Left ventricle myocardium superior (tissue), 1 donor: ENCODE measurements at places on chromosomes 1 and 21. TPM values are rescaled to one million over a fixed set of nuclear protein-coding genes. Genes with fewer than 3 reads are reported as not detected.
A peak's percentile ranks its signal among the peaks of the same experiment; 100 is the strongest.

CD34 gene
- 72.1 TPM for total RNA-seq

CHRM3 gene
- total RNA-seq: 0.30 TPM

TMPRSS3 gene
- not detected for total RNA-seq

ADAM15 gene
- 84.2 TPM for total RNA-seq

SERPINC1 gene
- 0.25 TPM for total RNA-seq

DNA sequence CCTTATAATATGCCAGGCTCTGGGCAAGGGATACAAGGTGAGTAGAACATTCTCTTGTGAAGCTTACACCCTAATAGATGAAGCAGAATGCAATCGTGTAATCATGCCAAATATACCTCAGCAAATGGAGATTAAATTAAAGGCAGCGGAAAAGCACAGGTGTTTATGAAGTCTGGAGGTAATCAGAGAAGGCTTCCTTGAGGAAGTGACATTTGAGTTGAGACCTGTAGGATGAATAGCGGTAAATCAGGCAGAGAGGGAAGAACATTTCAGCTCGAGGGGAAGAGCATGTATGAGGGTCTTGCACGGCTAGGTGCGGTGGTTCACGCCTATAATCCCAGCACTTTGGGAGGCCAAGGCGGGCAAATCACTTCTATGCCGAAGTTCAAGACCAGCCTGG, 13.5 kb downstream of the E2F2 start:
- no peak for DNase-seq

DNA sequence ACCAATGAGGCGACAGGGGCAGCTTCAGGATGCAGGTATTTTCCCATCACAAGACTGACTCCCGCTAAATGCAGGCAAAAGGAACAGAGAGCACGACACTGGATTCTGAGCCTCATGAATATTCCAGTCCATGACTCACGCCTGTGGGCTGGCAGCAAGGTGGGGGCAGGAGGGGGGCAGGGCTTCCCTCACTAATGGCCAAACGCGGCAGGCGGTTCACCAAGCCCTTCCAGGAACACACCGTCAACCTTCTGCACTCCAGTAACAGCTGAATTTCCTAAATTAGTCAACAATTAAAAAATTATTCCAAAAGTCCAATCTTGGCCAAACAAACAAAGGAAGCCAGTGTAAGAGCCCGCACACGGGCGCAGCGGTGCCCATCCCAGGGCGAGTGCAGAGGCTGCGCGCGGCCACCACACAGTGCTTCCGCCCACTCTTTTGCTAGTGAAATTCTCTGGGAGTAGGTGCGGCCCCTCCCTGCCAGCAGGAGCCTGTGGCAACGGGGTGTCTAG, 12.5 kb upstream of the GPR153 start:
- no peak for DNase-seq

GRCh38 chr1:47210666-47211065, 20.8 kb upstream of the PDZK1IP1 start:
- DNase-seq: no peak

DNA sequence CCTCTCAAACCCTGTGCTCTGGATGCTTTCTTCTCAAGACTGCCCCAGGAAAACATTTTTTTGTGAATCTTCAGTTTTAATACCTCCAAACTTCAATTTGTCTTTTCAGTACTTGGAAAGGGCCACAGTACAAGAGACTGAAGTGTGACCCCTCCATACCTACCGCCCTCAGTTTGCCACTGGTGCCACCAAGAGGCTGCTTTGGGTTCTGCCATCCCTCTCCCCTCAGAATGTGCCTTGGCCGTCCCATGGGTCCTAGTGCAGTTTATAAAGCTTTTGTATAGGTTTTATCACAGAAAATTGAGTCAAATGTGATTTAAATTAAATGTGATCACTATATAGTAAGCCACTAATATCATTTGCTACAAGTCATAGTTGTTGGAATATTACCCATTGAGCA, 60.8 kb upstream of the PGD start:
- peak; percentile 40 for DNase-seq
